KG1 (cell line): ENCODE measurements at places on chromosomes 3 and 15.

DNA sequence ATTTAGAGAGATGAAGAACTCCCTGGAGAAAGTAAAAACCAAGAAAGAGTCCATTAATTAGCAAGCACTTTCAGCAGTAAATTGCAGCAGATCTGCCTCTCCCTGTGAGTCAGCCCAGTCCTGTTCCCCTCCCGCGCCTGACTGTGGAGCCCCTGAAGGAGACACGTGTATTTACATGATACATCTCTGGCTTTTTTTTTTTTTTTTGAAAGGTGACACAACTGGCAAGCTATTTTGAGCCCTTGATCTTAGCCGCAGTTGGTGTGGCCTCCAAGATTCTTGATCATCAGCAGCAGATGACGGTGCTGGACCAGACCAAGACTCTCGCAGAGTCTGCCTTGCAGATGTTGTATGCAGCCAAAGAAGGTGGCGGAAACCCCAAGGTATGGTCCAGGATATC, 271.8 kb upstream of the TPM1 start:
- DNase-seq: no peak

DNA sequence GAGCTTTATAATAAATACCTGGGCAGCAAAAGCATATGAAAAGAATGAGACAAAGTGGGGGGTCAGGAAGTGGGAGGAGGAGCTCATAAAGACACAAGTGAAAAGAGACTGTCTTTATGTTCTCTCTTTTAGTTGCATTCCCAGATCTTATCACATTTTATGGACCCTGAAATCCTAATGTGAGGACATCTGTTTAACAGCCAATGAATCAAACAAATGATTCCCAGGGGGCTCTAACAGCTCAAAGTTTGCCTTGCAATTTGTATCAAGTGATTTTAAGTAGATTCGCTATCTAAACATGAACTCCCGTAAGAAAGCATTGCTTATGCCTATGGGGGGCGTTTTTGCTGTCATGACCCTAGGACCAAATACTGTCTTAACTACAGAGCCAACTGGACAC, 332.3 kb upstream of the CNTN4 start:
- DNase-seq: no peak

DNA sequence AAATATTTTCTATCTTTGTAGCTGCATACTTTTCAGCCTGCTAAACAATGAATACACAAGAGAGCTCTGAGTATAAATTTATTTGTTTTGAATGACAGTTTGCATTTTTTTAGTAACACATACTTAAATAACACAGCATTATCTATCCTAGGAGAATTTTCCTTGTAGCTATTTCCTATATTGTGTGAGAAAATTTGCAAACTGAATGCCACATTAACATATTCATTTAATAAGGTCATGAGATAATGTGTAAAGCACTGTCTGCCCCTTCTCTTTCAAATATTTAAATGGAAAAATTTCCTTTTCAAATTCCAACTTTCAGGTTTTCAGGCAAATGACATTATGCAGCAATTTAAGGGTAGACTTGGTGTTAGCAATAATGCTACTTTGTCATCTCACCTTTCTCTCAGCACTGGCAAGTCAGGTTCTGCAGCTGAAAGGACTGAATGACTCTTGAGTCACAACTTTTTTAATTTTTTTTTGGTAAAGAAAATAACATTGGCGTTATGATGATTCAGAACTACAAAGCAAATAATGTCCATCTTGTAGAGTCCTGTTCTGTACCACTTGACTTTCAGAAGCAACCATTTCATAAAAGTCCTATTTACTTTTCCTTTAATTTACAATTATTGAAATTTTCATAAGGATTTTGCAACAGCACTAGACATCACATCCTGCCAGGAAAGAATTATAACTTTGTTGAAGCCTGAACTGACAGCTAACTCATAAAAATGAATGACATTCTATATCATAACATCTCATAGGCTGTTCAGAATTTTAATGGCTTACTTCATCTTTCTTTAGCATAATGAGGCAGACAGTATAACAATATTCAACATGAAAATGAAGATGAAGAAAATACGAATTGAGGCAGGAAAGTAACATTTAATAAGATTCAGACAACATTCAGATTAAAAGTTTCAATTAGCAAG, 681.6 kb upstream of the SEMA6D start:
- DNase-seq: no peak

DNA sequence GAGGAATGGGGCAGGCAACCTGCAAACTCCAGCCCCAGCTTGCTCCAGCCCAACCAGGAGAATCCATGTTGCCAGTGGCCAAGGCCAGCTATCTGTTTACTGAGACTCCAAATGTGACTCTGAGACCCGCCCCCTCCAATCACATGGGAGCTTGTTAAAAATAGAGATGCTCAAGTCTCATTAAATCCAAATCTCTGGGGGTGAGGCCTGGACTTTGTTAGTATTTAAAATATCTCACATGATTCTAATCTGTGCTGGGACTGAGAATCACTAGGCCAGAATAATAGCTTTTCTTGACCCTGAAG, 224.2 kb upstream of the TBL1XR1 start:
- no peak for DNase-seq
